Activated T-cell treated with anti-CD3 and anti-CD28 coated beads for 1 hour (primary cell): ENCODE measurements at places on chromosomes 1 and 21.

GRCh38 chr1:118042501-118042900 lies 113.0 kb downstream of the WDR3 start:
- no peak for DNase-seq

DNA sequence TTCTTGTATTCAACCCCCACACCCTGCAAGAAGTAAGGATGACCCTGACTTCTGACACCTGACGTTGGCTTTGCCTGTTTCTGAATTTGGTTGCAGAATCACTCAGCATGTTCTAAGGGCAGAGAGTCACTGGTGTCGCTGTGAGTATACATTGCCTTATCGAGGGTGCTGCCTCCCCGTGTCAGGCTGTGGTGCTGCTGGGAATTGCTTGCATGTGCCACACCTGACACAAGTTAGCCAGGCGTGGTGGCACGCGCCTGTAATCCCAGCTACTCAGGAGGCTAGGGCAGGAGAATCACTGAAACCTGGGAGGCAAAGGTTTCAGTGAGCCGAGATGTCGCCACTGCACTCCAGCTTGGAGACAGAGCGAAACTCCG lies 45.9 kb downstream of the WDR4 start:
- peak; percentile 33 for DNase-seq

GRCh38 chr21:33151941-33152731 lies 77.6 kb upstream of the IFNAR2 start:
- no peak for DNase-seq

- DNase-seq = no peak
Observed at GRCh38 chr1:31796707-31797106, 19.1 kb downstream of the SPOCD1 start.

DNA sequence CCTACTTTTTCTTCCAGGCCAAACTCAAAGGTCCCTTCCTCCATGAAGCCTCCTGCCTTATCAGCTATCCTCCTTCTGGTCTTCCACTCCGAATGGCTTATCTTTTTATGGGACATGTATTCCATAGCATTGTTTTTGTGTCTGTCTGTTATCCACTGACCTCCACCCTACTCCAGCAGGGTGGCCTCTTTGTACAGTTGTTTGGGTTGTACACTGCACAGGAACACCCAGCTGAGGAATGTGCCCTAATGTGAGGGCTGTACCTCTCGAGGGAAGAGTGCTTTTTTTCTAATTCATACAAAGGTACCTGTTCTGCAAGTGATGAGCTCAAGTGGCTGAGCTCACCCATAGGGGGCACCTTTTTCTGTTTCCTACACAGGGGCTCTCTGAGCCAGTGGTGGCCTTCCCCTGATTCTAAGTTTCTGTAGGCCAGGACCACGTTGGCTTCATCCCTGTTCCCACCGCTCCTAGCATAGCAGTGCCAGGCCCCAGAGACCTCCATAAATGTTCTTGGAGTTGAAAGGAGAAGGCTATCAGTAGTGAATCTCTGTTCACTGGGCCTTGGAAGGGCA lies 108.2 kb downstream of the FOXD2 start:
- DNase-seq = no peak

DNA sequence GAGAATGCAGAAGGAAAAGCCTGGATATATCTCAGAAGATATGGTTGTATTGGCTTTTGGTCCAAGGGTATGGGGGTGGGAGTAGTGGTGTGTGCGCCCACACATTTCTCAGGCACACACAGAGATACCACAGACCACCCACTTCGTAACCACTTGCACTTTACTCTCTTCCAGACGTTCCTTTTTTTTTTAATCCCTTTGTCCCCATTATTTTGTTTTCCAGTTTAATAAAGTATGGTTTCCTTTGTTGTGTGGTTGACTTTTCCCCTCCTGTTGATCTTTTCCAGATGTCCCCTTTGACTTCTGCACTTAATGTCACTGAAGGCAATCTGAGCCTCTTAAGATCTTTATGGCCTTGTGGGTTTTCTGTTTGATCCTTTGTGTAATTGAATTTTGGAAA lies 10.5 kb upstream of the TARS2 start:
- no peak for DNase-seq

DNA sequence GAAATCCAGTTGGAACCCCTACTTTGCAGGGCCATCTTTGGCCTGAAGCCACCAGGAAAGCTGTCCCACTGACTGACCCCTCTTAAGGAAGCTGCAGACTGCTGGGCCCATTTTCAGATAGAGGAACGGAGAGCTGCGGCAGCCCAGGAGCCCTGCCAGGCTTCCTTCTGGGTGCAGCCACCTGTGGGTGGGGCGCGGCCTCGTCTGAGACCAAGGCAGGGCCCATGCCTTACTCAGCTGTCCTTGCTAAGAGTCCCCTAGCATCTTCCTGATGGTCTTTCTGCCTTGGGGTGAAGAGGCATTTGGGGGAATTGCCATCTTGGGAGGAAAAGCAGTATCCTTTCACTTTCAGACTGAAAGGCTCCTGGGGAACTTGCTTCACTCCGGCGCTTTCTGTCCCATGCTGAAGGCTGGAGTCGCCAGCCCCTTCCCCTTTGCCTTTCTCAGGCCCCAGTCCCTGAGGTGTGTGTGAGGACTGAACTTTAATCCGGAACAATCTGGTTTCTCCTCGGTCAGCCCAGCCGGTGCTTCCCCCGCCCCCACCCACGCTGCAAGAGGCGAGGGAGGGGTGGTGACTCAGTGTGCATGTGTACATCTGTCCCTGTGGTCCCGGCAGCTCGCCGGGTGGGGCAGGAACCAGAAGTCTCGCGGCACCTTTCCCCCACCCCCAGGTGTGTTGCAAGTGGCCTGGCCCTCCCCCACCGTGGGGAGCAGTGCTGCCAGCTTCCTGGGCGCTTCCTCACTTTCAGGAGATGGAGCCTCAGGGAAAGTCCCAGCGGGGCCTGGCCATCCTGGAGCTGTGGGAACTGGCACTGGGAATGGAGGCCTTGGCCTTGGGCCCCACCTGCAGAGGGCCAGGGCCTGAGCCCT lies 5.1 kb downstream of the ZC3H12A start:
- peak; percentile 86 for DNase-seq

DNA sequence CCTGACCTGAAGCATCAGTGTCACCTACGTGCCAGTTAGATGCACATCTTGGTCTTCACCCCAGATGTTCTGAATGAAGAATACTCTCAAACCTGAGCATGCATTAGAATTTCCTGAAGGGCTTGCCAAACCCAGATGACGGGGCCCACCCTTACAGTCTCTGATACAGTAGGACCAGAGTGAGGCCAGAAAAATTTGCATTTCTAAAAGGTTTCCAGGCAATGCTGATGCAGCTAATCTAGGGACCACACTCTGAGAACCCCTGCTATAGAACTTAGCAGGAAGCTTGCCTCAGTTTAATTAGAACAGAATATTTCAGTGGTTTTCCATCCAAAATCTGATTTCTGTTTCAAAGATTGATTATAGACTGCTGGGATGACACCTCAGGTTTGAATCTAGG lies 9.9 kb upstream of the CTBS start:
- DNase-seq = no peak

GRCh38 chr1:2921970-2922686 lies 99.1 kb upstream of the ACTRT2 start:
- peak; percentile 20 for DNase-seq

- no peak for DNase-seq
Observed at GRCh38 chr1:213658457-213658856, 329.3 kb upstream of the PROX1 start.

DNA sequence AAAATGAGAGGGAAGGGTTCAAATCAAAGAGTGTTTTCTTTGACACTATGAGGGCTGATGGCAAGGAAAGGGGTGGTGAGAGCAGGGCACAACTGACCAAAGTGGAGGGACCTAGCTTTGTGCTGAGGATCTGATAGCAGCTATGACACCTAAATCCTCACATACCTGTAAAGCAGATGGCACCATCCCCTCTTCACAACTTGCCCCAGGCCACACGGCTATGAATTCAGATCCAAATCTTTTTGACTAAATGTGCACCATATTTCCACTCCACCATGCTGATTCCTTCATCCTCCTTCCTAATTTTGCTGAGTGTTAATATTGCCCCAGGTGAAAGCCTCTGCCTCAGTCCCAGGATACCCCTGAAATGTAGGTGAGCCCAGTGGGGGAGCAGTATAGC lies 385.7 kb downstream of the PLPP3 start:
- no peak for DNase-seq

DNA sequence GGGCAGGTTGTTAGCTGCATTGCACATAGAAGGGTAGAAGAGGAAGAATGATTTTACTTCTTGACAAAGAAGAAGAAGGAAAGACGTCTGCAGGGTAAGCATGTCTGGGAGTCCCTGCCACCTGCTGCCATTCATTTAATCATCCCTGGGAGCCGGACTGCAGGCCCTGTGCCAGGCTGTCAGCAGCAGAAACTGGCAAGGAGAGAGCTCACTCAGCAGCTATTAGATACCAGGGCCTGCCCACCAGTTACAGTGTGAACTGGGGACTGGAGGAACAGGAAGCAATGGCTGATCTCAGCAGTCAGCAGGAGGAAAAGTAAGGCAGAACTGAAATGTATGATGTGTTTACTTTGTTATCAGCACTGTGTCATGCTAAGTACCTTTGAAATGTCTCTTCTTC lies 75.7 kb upstream of the C1orf87 start:
- DNase-seq = no peak

DNA sequence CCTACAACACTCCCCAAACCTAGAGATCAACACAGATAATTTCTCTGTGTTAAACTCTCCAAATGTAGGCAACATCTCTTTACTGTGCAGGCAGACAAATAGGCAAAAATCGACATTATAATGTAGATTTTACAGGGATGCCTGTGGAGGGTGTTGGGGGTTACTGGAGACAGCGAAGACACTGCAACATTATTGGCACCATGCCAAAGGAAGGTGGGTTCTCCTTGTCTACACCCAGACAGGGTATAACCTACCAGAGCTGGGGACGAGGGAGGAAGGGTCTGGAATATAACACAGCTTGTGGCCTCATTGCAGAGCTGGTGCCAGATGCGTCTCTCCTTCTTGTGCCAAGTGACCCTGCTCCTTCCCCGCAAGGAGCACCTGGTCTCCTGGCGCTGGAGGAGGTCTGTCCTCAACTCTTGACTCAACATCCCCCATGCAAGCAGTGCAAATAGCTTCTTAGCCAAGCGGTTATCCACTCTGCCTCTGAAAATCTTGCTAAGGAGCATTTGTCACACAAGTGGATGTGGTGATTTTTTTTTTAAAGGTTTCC lies 404.0 kb downstream of the PRDM2 start:
- no peak for DNase-seq

GRCh38 chr1:110976089-110976488 lies 12.4 kb upstream of the LRIF1 start:
- DNase-seq = no peak

DNA sequence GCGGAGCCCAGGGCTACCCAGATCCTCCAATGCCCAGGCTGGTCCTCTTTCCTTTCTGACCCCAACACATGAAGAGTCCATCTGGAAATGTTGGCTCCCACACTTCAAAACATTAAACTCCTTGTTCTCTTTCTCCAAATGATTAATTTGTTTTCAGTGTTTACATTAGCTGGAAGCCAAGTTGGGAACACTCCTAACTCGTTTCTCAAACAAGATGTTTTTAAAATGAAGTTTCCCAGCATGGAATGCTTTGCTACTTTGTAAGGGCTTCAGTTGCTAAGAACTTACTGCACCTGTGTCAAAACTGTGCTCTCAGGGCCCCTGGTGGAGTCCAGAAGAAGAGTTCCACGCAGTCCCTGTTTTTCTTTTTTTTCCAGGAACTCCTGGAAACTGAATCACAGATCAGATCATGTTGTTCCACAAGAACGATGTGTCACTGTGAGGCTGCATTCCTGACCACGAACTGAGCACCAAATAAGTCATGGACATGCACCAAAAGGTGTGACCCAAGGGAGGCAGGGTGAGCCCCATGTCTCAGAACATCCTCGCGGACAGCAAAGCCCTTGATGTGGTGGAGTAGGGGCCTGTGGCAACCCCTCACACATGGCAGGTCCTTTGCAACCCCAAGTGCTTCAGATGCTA lies 257.3 kb downstream of the KCNJ6 start:
- DNase-seq = no peak

- DNase-seq = no peak
Observed at GRCh38 chr1:220958234-220958633, 79.0 kb downstream of the HLX start.

- DNase-seq = no peak
Observed at GRCh38 chr1:115166531-115167091, 77.3 kb upstream of the TSPAN2 start.

- no peak for DNase-seq
Observed at GRCh38 chr1:92778376-92778775, 6.5 kb downstream of the EVI5 start.

DNA sequence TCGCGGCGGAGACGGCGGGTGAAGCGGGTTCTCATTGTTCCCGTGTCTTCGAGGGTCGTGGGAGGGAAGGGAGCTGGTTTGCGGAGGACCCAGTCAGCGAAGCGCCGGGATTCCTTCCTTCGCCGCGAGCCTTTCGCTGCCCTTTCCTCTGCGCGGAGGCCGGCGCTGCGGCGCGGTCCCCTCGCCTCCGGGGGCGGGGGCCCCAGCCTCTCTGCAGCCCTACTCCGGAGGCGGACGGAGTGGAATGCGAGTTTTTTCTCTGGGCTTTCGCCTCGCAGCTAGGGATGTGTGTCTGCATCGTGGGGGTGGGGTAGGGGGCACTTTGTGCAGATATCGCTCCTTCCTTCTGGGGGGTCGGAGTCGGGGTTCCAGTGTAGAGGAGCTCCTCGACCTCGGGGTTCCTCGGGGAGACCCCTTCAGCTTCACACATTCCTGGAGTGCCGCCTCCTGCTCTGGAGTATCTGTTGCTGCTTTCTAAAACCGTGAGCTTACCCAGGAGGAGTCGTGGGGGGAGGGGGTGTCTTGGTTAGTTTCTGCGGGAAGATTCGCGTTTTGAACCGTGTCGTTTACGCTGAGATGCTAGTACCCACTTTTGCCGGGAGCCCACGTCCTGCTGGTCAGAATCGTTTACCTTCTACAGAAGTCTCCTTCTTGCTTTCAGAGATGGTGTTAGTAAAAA lies 595 bp downstream of the RNF2 start:
- peak; percentile 9 for DNase-seq

DNA sequence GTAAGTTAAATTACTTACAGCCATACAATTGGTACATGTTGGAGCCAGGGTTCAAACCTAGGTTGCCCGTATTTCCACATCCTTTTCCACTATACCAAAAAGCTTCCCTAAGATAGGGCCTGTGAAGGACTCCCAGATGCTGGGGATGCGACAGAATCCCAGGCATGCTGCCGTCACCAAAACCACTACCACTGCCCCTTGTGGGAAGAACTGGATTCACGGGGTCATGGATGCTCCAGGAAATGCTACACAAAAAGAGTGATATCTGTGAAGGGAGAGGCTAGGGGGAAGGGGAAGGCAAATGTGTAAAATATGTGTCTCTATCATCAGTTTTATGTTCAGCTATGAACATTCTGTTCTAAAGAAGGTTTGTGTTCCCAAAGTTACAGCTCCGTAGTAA lies 133.9 kb upstream of the IVNS1ABP start:
- no peak for DNase-seq
